Cardiac muscle cell (in vitro differentiated cells and primary cell): ENCODE measurements at places on chromosomes 6 and 20. TPM values are rescaled to one million over a fixed set of nuclear protein-coding genes. Genes with fewer than 3 reads are reported as not detected.

FAM209B gene
- not detected in 2 replicates for total RNA-seq

DNA sequence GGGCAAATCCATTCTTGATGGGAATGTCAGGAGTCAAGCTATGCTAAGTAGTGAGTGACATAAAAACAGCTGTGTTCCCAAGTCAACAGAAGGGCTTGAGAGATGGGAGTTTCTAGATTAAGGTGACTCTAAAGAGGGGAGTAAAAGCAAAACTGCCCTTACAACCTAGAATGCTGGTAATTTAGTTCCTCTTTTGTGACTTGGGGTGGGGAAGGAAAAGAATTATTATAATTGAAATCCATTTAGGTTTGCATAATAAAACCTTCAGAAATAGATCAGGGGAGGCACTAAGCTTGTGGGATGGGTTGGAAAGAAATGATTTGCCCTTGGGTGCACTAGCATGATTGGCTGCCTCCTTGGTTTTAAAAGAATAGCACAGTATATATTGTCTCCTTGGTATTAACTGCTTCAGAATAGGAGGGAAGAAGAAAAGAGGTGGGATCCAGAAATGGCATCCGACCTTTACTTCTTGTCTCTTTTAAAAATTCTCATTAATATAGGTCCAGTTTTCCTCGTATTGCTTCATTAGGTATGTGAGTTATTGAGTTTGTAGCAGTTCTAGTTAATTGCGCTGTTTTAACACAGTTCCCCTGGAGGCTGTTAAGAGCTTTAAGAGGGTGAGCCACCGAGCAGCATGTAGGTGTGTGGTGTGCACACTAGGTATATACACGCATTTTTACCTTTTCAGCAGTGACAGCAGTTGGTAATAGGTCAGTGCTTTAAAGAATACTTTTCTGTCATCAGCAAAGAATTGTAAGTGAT lies 95.3 kb upstream of the VSTM2L start:
- no peak for DNase-seq

DNA sequence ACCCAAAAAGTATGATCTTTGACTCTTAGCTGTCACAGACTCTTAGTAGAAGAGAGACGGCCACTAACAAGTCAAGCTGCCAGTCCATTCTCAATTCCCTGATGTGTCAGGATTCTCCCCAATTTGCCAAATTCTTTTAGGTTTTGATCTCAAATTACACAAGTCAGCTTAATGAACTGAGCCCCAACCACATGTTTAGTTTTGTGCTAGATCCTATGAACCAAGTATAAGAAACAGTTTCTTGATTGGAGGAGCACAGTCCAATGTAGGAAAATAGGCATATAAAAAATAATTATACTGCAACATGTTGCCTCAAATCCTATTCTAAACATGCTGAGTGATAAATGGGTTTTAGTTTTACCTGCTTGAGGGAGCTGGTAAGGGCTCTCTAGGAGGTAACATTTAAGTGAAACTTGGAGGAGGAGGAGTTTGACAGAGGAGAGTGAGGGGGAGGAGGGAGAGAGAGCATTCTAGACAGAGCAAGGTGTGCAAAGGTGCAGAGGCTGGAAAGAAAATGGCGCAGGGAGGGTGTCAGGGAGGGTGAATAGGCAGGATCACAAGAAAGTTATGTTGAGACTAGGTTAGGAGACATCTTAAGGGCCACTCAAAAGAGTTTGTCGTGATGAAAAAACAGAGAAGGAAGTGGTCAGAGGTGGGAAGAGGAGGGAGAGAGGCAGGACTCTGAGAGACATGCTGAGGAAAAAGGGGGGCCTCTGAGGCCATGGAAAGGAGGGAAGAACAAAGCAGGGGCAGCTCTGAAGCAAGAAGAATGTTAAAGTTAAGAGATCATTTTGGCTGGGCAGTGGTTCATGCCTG lies 22.8 kb upstream of the FAM83C start:
- DNase-seq = no peak

GRCh38 chr6:3045369-3045768 lies 22.9 kb upstream of the RIPK1 start:
- DNase-seq = no peak

KIF25 gene
- 1.6 TPM in 1 of 2 replicates, not detected in the other for total RNA-seq

DNA sequence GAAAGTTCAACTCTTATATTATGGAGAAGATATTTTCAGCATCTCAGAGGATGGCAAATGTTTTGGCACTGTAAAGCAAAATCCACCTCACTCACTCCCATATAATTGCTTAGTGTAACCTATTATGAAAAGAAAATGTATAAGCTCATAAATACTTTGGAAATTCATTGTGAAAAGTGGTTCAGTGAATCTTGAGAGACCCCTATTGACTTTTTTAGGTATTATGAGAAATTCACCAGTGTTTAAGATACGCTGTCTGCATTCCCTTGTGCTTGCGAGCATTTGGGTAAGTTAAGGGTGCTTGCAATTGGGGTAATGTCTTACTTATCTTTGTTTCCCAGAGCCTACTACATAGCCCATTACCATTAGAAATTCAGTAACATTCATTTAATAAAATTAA lies 66.3 kb upstream of the BMP5 start:
- peak; percentile 22 for DNase-seq

GRCh38 chr20:63326314-63327230 lies 33.6 kb downstream of the COL20A1 start:
- no peak for DNase-seq

DNA sequence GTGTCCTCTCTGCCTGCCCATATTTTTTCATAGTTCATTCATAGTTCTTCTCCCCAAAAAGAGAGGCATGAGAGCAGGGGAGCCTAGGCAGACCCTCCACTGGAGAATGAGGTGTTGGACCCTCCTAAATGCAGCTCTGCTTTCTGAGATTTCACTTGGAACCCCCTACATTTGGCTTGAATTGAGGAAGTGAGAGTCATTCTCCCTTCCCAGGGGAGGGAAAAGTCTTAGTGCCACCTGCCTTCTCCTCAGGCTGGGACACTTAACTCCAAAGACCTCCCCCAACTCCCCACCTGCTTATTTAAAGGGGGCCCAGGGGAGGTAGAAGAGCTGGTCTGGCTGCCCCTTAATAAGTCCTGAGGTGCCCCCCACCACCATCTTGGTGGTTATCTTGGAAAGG lies 78.2 kb downstream of the CHMP4B start:
- no peak for DNase-seq

DNA sequence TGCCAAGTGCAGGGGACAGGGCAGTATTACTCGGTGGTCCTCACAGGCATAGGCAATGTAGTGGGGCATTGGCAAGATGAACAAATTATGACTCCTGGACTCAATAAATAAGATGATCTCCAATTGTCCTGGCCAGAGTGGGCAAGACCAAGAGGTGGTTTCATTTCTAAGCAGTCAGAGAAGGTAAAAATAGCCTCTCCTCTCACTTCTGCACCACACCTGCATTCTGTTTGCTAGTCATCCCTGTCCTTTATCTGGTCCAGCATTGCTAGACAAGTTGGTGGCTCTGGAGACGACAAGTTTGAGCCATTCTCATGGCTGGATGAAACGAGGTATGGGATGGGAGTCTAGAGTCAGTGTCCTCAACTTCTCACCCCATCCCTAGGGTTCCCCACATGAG lies 83.0 kb downstream of the BANF2 start:
- no peak for DNase-seq

GRCh38 chr20:16412906-16413305 lies 160.3 kb downstream of the KIF16B start:
- DNase-seq = no peak
